HTR-8/SVneo (cell line): ENCODE measurements at places on chromosomes 11 and 22.

GRCh38 chr22:41367680-41368542 is 13.8 kb upstream of the TEF start:
- DNase-seq: no peak

- DNase-seq: no peak
Observed at GRCh38 chr22:20980938-20981722, 967 bp upstream of the LZTR1 start.

GRCh38 chr11:10495464-10495786 is 40.4 kb downstream of the AMPD3 start:
- no peak for DNase-seq

GRCh38 chr11:44537679-44538078 is 27.8 kb upstream of the CD82 start:
- DNase-seq: no peak

DNA sequence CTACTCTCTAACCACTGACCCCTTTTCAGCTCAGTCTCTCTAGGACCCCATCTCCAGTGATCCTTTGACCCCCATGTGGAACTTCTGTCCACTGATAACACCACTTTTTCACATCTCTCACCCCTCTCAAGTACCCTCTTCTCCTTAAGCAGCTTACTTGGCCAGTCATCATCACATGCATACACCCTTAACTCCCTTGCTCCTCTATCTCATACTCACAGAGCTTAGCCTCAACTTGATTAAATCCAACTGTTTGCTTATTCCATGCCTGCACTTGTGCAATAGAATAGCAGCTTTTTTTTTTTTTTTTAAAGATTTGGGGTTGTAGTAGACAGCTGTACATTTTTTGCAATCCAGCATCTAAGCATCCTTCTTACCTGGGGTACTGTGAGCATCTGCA is 22.2 kb downstream of the AQP11 start:
- no peak for DNase-seq

GRCh38 chr22:23410411-23410810 is 169.7 kb downstream of the IGLL1 start:
- no peak for DNase-seq

DNA sequence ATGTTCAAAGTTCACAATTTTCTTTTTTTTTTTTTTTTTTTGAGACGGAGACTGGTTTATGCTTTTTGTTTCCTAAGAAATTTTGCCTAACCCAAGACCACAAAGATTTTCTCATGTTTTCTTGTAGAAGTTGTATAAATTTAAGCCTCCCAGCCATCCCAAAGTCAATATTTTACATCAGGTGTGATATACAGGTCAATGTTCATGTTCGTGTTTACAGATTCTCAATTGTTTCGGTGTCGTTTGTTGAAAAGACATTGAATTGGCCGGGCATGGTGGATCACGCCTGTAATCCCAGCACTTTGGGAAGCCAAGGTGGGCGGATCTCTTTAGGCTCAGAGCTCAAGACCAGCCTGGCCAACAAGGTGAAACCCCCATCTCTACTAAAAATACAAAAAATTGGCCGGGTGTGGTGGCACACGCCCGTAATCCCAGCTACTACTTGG is 15.4 kb downstream of the FRMD8 start:
- DNase-seq: no peak

DNA sequence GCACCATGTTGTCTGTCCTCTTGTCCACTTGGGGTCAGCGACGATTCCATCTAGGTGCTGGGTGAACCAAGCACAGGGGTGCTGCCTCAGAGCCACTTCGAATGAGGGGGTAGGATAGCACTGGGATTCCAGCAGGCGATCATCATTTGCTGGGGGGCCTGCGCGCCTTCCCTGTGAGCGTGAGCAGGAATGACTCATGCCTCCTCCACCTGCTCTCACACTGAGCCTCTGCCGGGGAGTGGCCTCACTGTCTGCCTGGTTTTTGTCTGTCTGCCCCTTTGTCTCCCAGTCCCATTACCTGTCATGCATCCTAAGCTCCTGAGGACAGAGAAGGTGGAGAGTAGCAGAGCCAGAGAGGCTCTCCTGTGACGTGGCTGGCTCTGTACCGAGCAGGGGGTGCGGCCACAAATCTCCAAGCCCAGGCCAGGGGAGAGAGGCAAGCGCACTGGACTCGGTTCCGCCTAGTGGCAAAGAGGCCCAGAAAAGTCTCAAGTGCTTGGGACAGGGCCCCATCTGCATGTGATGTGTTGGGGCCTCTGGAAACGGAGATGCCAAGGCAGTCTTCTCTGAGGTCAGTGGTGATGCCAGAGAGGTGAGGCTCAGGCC is 30.8 kb downstream of the RSPH14 start:
- no peak for DNase-seq

GRCh38 chr22:36355362-36355761 is 32.4 kb downstream of the MYH9 start:
- no peak for DNase-seq

GRCh38 chr11:62419314-62419929 is 589 bp downstream of the SCGB1A1 start:
- DNase-seq: no peak
